ENCODE measurements at places on chromosomes 13 and 19. TPM values are rescaled to one million over a fixed set of nuclear protein-coding genes. Genes with fewer than 3 reads are reported as not detected.
A peak's percentile ranks its signal among the peaks of the same experiment; 100 is the strongest.

DNA sequence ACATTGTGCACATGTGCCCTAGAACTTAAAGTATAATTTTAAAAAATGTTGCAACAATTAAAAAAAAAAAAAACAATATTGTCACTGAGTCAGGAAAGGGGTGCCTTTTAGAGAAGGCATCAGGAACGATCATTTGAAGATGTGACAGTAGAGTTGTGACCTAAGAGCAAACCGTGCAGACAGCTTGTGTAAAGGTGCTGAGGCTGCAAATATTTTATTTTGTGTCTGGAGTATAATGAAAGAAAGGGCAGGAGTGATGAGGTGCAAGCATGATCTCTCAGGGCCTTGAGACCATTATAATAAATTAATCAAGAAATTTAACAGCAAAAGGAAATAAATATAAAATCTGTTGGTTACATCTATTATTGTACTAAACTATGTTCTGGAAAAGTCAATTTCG, 1219.7 kb downstream of the OLFM4 start:
- no peaks in the 10 kb centered on the region for H3K27me3 ChIP-seq
- no peaks in the 10 kb centered on the region for H3K36me3 ChIP-seq
- no peak for DNase-seq
- no peak overlapping the region for H3K4me3 ChIP-seq
- no peak overlapping the region for H3K27ac ChIP-seq

The SIAH3 gene
- 0.53 TPM for total RNA-seq

DNA sequence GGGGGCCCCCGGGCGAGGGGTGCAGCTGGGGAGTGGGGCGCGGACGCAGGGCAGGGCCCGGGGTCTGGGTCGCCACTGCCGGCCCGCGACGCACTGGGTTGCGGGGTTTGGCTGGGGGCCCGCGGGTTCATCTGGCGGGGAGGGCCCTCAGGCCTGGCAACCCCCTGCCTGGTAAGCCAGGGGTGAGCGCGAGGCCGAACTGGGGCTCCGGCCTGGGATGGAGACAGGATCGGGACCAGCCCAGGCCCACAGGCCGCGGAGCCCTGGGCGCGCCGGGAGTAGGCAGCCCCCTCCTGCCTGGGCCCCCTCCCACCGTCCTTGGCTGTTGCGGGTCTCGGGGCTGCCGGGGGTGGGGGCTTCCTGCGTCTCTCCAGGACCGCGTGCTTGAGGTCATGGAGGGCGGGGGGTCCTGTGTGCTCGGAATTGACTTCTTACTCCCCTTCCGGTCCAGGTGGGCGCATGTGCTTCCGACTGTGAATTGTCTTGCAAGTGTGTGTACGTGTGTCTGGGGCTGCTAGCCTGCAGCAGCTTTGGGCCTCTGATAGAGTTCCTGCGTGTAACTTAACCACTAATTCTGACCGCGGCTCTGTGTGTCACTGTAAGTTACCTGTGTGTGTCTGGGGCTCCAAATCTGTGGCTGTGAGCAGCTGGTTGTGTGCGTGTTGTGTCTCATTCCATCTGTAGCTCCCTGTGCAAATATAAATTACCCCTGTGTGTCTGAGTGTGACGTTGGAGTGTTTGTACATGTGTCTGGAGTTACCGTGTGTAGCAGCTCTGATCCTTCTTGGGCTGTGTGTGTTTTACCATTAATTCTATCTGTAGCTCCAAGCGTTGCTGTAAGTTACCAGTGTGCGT, 751 bp downstream of the GRAMD1A start:
- no peaks in the 10 kb centered on the region for H3K27me3 ChIP-seq
- no peak for DNase-seq
- peak overlapping the region; percentile 95 for H3K4me3 ChIP-seq
- H3K36me3 ChIP-seq = no peaks in the 10 kb centered on the region

The KLHL1 gene
- total RNA-seq = 0.14 TPM

GRCh38 chr13:28056426-28056825, 44.0 kb downstream of the FLT3 start:
- H3K27me3 ChIP-seq = peaks cover 7% of the 10 kb centered on the region
- H3K4me3 ChIP-seq = no peak overlapping the region
- no peaks in the 10 kb centered on the region for H3K36me3 ChIP-seq
- H3K27ac ChIP-seq = no peak overlapping the region
- no peak for DNase-seq

GRCh38 chr13:90896002-90896401, 451.5 kb upstream of the MIR17HG start:
- no peaks in the 10 kb centered on the region for H3K27me3 ChIP-seq
- no peak overlapping the region for H3K27ac ChIP-seq
- H3K36me3 ChIP-seq = no peaks in the 10 kb centered on the region
- no peak for DNase-seq
- no peak overlapping the region for H3K4me3 ChIP-seq
- peaks cover 3% of the 10 kb centered on the region for H3K4me1 ChIP-seq

DNA sequence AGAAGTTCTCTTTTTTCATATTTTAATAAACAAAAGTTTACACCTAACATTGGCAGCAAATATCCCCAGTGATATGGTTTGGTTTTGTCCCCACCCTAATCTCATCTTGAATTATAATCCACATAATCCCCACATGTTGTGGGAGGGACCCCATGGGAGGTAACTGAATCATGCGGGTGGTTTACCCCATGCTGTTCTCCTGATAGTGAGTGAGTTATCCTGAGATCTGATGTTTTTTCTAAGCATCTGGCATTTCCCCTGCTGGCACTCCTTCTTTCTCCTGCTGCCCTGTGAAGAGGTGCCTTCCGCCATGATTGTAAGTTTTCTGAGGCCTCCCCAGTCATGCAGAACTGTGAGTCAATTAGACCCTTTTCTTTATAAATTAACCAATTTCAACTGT, 214.7 kb downstream of the SLITRK1 start:
- H3K4me3 ChIP-seq = no peak overlapping the region
- no peaks in the 10 kb centered on the region for H3K36me3 ChIP-seq
- H3K27ac ChIP-seq = no peak overlapping the region
- H3K4me1 ChIP-seq = no peaks in the 10 kb centered on the region

The SHFL gene
- total RNA-seq = 18.9 TPM

- no peak overlapping the region for H3K27ac ChIP-seq
- no peaks in the 10 kb centered on the region for H3K36me3 ChIP-seq
- no peak overlapping the region for H3K4me3 ChIP-seq
- no peak for DNase-seq
Measured at GRCh38 chr19:5864013-5864720, 6.2 kb downstream of the FUT5 start.

- DNase-seq = no peak
- H3K27me3 ChIP-seq = no peaks in the 10 kb centered on the region
- peaks cover 65% of the 10 kb centered on the region for H3K4me1 ChIP-seq
- H3K27ac ChIP-seq = peak overlapping the region; percentile 87
Measured at GRCh38 chr13:106529415-106530170, 5.9 kb downstream of the EFNB2 start.

- peaks cover 5% of the 10 kb centered on the region for H3K4me1 ChIP-seq
- no peaks in the 10 kb centered on the region for H3K36me3 ChIP-seq
- DNase-seq = no peak
- H3K27ac ChIP-seq = no peak overlapping the region
- peaks cover 5% of the 10 kb centered on the region for H3K27me3 ChIP-seq
- H3K4me3 ChIP-seq = no peak overlapping the region
Measured at GRCh38 chr13:110937511-110938285, 22.8 kb upstream of the ANKRD10 start.

DNA sequence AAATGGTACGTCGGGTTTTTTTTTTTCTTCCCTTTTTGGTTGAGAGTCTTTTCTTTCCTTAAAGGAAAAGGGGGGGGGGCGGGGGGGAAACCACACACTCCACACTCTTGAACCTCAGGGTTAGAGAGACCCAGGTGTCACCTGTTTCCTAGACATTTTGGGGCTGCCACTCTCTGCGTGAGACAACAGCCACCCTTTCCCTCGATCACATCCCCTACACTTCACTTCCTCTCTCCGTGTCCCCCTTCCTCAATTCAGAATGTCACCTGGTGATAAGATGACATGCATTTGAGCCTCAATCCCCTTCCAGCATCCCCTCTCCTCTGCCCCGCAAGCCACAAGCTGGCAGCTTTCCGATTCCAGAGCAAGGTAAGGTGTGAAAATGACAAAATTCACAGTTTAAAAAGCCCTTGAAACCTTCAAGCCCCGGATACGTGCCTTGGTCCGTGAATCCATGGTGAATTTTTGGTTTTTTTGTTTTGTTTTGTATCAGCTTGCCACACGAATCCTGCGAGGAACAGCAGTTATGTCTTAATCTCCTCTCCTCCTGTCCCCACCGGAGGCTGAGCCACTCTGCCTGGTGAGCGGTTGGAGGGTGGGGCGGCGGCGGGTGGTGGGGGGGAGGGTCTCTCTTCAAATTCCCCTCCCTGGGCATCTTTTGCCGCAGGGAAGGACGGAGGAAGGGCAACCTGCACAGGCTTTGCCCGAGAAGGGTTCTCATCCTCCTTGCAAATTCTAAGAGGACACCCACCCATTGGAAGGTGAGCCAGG, 4.2 kb downstream of the PTPRS start:
- peaks cover 21% of the 10 kb centered on the region for H3K4me1 ChIP-seq
- DNase-seq = no peak
- H3K36me3 ChIP-seq = no peaks in the 10 kb centered on the region
- peaks cover 40% of the 10 kb centered on the region for H3K27me3 ChIP-seq

GRCh38 chr13:50388481-50388880, 373.2 kb downstream of the KCNRG start:
- no peak for DNase-seq
- H3K27me3 ChIP-seq = no peaks in the 10 kb centered on the region
- no peak overlapping the region for H3K4me3 ChIP-seq
- no peaks in the 10 kb centered on the region for H3K36me3 ChIP-seq
- H3K27ac ChIP-seq = no peak overlapping the region

- H3K4me1 ChIP-seq = peaks cover 52% of the 10 kb centered on the region
- no peaks in the 10 kb centered on the region for H3K36me3 ChIP-seq
- no peak overlapping the region for H3K4me3 ChIP-seq
- H3K27ac ChIP-seq = no peak overlapping the region
- DNase-seq = no peak
- peaks cover 4% of the 10 kb centered on the region for H3K27me3 ChIP-seq
Measured at GRCh38 chr13:97111756-97112155, 110.4 kb upstream of the MBNL2 start.

DNA sequence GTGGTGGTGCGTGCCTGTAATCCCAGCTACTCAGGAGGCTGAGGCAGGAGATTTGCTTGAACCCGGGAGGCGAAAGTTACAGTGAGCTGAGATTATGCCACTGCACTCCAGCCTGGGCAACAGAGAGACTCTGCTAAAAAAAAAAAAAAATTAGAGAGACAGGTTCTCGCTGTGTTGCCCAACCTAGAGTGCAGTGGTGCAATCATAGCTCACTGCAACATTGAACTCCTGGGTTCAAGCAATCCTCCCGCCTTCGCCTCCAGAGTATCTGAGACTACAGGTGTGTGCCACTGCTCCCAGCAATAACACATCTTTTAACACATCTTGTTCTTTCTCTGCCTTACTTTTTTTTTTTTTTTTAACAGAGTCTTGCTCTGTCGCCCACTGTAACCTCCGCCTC, 32.7 kb downstream of the CLEC17A start:
- no peaks in the 10 kb centered on the region for H3K36me3 ChIP-seq
- H3K4me3 ChIP-seq = no peak overlapping the region
- H3K27ac ChIP-seq = no peak overlapping the region
- H3K27me3 ChIP-seq = no peaks in the 10 kb centered on the region

GRCh38 chr19:51797480-51797879, 2.5 kb downstream of the FPR3 start:
- H3K36me3 ChIP-seq = no peaks in the 10 kb centered on the region
- no peak overlapping the region for H3K4me3 ChIP-seq
- H3K4me1 ChIP-seq = no peaks in the 10 kb centered on the region
- no peak for DNase-seq
- no peaks in the 10 kb centered on the region for H3K27me3 ChIP-seq
- H3K27ac ChIP-seq = no peak overlapping the region

The CD37 gene
- not detected for total RNA-seq

The MBD3L3 gene
- not detected for total RNA-seq

The CYP4F8 gene
- total RNA-seq = not detected

The KIR2DL1 gene
- not detected for total RNA-seq

- no peak overlapping the region for H3K4me3 ChIP-seq
- DNase-seq = no peak
- H3K27me3 ChIP-seq = no peaks in the 10 kb centered on the region
- H3K27ac ChIP-seq = no peak overlapping the region
Measured at GRCh38 chr19:311813-312261, 20.6 kb upstream of the PLPP2 start.

DNA sequence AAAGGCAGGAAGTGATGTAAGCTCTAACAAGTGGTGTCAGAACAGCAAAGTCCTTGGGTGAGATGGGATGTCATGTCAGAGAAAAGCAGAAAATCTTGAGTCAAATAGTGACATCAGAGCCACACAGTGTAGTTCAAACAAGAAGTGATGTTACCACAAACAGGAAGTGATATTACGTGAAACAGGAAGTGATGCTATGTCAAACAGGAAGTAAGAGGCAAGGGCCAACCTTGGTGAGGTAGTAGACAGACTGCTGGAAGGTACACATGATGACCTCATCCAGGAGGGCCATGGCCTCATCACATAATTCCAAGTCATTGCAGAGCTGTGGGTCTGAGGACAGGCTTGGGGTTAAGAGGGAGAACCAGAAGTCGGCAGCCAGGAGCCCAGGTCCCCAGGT, 7.0 kb upstream of the MAMSTR start:
- H3K27ac ChIP-seq = no peak overlapping the region
- no peaks in the 10 kb centered on the region for H3K27me3 ChIP-seq
- H3K4me3 ChIP-seq = no peak overlapping the region
- peaks cover 13% of the 10 kb centered on the region for H3K36me3 ChIP-seq
- H3K4me1 ChIP-seq = peaks cover 8% of the 10 kb centered on the region
- DNase-seq = no peak

DNA sequence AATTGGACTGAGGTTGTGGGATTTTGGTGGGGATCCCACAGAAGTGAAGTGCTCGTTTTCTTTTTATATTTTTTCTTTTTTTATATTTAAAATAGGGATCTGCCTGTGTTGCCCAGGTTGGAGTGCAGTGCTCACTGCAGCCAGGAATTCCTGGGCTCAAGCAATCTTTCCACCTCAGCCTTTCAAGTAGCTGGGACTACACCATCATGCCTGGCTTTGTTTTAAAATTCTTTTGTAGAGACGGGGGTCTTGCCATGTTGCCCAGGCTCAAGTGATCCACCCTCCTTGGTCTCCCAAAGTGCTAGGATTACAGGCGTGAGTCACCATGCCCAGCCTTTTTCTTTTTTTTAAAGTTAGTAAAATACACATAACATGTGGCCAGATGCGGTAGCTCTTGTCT, 20.6 kb downstream of the CRTC1 start:
- peaks cover 11% of the 10 kb centered on the region for H3K4me1 ChIP-seq
- H3K27ac ChIP-seq = no peak overlapping the region
- DNase-seq = no peak
- no peaks in the 10 kb centered on the region for H3K36me3 ChIP-seq
- H3K4me3 ChIP-seq = no peak overlapping the region
- H3K27me3 ChIP-seq = peaks cover 4% of the 10 kb centered on the region
